ENCODE measurements at places on chromosomes 7 and 10.

GRCh38 chr10:35942057-35942456 lies 300.0 kb upstream of the FZD8 start:
- DNase-seq, result no peak

DNA sequence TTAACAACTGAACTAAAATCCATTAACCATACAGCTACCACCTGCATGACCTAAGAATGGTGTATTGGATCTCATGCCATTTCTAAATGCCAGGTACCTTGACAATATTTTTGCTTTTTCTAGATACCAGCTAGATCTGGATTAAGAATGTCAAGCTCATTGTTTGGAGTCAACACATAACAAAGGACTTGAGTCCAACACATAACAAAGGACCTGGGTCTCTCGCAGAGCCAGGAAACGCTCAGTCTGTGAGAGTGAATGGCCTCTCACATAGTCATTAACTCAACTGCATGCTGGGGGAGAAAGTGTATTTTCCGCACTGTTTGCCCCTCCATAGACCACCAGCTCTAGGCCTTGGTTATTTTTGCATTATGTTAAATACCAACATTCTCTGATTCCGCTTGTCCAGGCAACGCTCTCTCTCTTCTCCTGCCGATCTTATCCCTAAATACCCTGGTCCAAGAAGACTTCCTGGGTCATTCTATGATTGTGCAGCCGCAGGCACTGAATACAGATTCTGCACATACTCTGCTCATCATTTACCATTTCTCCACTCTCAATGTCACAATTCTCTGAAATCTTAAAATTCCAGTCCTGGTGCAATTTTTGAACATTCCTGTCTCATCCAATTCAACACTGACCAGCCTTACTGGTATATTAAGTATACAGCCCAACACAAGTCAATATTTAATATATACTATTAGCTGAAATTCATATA lies 31.2 kb downstream of the ITIH5 start:
- no peak for DNase-seq

GRCh38 chr10:35573796-35574195 lies 31.3 kb upstream of the GJD4 start:
- no peak for DNase-seq

DNA sequence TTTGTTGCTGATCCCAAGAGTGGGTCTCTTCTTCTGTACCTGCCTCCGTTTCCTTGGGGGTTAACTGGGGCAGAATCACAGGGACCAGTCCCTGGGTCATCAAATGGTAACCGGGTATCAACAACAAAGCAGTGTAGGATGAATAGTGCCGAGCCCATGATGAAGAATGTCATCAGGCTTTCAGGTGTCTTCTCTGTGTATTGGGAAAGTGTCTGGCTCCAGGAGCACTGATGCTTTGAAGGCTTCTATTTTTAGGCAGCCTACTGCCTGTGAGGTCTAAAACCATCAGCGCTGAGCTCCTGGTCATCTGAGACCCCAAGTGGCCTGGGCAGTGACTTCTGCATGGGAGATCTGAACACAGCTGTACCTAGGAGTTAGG lies 48.2 kb upstream of the SHH start:
- no peak for DNase-seq

- no peak for DNase-seq
Measured at GRCh38 chr10:74109452-74109851, 41.2 kb downstream of the AP3M1 start.

GRCh38 chr10:33661580-33662336 lies 327.3 kb upstream of the NRP1 start:
- DNase-seq, result peak; percentile 3

DNA sequence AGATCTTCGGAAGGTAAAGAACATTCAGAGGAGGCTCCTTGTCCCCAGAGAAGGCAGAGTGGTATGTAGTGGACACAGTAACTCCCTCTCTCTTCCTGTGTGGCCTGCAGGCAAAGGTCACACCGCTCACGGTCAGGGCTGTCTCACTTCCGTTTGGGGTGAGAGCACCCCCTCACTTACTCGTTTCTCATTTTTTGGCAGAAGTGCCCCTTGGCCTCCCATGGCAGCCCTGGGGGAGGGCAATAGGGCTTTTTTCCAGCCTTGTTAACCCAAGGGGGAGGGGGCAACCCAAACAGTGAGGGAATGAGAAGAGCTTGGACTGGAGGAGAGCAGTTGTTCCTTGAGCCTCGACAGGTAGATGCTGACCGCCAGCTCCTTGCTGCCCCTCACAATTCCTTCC lies 31.8 kb upstream of the SRGN start:
- DNase-seq, result no peak

DNA sequence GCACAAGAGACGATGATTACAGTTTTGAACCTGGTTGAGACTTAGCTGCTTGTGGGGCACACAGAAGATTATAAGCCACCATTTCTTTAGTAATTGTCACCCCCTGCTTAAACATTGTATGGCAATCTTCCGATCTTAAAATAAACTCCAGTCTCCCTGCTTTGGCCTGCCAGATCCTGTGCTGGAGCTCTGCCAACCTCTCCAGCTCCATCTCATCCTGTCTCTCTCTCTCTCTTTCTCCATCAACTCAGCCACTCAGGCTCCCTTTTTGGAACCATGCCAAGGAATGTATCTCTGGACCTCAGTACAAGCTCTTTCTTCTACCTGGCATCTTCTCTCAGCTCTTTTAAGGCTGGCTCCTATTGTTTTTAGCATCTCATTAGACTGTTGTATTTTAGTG lies 1053.2 kb downstream of the REEP3 start:
- no peak for DNase-seq

DNA sequence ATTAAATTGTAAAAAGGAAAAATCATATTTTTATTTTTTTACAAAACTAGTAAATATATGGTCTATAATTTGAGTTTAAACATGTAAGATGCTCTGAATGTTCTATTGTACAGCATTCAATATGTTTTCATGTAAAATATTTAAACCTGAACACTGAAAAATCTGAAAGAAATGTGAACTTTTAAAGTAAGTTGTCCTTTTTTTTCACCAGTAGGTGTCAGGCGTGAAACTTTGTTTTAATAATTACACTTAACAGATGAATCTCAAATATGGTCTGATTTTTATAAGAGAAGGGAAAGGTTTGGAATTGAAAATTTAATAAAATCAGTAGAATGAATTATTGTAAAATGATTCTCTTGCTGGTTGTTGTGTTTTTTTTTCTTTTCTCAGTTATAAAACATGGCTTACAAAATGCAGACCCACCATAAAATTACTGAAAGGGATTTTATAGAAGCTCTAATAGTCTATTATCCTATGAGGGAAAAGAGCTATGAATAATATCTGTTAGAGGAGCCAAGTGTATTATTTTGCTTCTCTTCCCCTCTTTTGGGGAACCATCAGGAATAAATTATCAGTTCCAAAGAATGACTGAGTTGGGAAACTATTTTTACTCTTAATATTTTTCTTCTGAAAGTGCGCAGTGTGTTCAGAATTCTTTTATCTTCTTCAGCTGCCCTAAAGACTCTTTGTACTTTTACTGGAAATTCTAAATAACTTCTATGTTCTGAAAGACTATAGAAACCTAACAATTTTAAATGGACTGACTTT lies 217.7 kb upstream of the FZD1 start:
- no peak for DNase-seq

DNA sequence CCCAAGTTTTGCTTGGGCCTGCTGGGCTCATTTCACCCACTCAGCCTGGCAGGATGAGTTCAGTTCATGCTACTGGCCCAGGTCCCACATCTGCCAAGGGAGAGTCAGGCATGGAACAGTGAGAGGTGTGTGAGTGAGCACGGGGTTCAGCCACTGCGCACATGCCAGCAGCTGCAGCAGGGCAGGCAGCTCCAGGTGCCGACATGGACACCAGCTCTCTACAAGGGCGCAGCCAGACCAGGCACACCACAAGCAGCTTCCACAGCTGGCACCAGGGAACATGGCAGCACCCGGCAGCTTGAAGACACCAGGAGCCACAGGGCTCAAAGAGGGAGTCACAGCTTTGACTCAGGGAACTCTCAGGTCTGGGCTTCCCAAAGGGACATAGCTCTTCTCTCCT lies 938.0 kb downstream of the SORCS3 start:
- no peak for DNase-seq

GRCh38 chr7:74654811-74655210 lies 2.7 kb upstream of the GTF2I start:
- DNase-seq, result no peak

DNA sequence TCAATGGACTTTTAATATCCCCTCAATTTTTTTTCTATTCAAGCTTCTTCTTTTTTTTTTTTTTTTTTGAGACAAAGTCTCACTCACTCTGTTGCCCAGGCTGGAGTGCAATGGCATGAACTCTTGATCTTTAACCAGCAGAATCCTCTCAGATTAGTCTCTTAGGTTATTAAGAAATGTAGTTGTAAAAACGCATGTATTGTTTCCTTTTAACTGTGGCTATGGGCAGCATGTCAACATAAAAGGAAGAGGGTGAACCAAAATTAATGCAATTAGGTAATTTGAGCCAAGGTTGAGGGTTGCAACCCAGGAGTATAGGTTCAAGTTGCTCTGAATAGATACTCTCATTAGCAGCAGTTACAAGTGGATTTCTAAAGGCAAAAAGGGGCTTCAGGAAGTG lies 4.3 kb upstream of the GSTO1 start:
- DNase-seq, result no peak

Measured in neural crest cell (in vitro differentiated cells).